ENCODE measurements at places on chromosomes 2 and 18.

DNA sequence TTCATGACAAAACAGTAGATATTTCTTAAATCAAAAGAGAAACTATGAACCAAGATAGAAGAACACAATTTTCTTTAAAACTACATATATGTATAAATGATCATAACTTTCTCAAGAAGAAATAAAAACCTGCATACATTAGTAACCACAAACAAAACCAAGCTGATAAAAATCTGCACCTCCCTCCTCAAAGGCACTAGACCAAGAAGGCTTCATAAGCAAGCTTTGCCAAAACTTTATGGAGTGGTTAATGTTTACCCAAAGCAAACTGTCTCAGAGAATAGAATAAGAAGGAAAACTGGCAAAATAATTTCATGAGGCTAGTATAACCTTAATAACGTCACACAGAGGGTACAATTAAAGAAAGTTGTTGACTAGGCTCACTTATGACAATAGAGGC is 138.3 kb downstream of the ZBTB7C start:
- no peak for DNase-seq

DNA sequence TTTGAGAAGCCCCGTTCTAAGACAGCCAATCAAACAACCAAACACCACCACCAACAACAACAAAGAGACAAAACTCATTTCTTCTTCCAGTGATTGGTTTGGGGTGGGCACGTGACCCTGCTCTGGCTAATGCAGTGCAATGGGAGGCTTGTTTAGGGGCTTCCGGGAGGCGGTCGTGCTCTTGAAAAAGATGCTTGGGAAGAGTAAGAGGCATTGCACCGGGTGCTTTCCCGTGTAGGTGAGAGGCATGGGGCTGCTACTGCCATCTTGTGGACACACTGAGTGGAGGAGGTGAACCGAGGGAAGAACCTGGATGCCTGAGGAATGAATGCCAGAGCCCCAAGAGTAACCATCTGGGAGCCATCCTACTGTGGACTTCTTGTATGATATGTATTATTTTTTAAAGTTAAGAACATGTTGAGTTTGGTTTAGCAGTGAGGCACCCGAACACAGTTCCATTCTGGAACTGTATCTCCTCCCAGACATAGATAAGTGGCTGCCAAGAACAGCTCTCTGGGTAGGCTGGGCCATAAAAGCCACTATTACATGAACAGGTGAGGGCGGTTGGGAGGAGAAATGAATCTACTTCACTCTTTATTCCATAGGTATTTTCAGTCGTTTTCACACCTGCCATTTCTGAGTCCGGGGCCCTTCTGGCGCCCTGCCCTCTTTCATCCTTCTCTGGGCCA is 19.1 kb upstream of the ARHGAP25 start:
- DNase-seq: no peak

DNA sequence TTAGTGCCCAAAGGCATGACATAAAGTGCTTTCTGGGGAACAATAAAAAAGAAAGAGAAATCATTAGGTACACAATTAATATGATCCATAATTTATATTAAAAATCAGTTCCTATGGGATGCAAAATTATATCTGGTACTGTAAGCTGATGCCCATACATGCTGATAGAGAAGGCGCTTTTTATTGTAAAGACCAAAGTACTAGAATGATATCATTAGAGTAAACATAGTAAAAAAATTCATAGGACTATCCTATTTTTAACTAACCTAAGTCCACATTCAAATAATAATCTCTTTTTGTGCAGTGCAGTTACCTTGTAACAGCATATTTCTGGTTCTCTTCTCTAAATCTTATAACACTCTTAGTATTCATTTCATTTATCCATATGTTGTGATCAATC is 252.2 kb downstream of the ASXL3 start:
- peak; percentile 21 for DNase-seq

- no peak for DNase-seq
These were observed 60.5 kb downstream of the ADNP2 start for GRCh38 chr18:80169607-80170006.

DNA sequence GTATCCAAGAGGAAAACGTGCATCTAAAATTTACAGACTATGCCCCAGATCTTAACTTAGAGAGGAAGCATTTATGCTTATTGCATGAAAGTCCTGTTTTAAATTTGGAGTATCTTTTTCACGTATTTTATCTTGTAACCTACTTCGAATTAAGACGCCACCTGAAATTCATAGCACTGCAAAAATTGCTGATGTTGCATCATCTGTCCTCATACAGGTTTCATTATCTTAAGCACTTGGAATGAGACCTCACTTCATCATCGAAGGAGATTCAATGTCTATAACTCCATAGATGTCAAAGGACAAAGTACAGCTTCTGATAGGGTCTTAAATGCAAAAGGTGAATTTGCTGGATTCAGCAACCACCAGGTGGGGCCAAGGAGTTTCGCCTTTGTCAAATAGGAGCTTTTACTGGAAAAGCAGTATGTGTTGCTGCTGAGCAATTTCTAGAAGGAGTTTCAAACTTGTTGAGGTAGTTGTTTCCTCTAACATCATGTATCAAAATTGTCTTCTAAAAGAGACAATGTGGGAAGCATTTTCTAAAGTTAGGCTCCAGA is 106.4 kb upstream of the CCDC85A start:
- DNase-seq: no peak

GRCh38 chr2:231036131-231036530 is 1.2 kb upstream of the C2orf72 start:
- DNase-seq: no peak

DNA sequence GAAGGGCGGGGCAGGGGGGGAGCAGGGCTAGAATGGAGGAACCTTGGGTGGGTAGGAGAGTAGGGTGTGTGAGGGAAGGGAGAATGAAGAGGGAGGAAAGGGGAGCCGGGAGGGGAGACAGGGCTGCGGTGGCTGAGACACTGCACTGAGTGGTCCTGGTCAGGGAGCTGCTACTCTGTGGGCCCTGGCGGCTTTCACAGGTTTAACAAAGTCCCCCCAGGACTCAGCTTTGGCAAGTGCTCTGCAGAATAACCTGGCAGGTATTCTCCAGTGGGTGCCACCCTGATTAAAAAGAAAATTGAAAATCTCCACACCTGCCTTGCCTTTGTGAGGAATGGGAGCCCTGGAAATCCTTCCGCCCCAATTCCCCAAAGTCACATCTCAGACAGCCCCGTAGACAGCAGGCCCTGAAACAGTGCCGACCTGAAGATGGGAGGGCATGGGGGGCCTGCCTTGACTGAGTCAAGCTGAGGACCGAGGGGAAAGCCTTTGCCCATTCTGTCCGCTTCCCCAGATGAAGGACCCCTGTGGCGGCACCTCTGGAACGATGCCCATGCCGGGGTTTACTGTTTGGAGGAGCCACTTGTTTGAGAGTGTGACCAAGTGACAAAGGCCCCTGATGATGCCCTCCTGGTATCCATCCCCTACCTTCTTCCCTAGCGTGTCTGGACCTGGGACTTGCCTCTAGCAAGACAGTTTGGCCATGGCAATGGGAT is 43.6 kb upstream of the OTOS start:
- no peak for DNase-seq

- DNase-seq: no peak
These were observed 36.6 kb downstream of the SCTR start for GRCh38 chr2:119487434-119488244.

Data from NCI-H1417 treated with DMSO at 0.1 percent for 48 hours (cell line).